NCI-H187 treated with DMSO at 0.1 percent for 48 hours (cell line): ENCODE measurements at places on chromosomes 5 and 9.

DNA sequence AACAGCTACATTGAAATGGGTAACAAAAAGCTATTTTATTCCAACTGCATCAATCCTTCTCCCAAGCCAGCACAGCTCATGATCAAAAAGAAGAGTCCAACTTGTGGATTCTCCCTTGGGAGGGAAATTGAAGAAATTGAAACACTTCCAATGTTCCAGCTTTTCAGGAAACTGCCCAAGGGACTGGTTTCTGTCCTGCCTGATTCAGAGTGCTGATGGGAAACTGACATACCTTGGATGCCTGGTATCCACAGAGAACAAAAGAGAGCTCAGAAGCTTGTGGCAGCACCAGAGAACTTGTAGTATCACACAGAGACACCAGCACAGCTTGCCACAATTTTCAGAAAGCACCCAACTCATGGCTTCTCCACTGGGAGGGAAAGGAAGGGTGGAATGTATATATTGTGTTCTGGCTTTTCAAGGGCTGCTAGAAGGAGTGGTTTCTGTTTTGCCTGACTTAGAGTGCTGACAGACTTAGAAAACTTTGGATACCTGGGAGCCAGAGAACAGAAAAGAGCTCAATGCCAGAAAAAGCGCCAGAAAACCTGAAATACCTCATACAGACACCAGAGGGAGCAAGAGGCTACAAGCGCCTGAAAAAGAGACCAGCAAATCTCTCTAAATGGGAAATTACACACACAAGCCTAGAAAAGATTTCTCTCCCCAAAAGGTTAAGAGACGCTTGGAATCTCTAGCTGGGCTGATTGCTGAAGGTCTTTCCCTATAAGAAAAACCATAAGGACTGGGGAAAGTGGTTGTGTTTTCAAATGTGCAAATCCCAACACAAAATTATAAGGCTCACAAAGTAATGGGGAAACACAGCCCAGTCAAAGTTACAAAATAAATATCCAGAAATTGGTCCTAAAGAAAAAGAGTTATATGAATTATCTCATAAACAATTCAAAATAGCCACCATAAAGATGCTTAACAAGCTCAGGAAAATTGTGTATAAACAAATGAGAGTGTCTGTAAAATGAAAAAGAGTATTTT is 178.8 kb downstream of the SPOCK1 start:
- peak; percentile 27 for DNase-seq

GRCh38 chr5:125559296-125559695 is 812.9 kb upstream of the ZNF608 start:
- DNase-seq = no peak

GRCh38 chr5:29942089-29942488 is 1251.4 kb upstream of the CDH6 start:
- DNase-seq = no peak

DNA sequence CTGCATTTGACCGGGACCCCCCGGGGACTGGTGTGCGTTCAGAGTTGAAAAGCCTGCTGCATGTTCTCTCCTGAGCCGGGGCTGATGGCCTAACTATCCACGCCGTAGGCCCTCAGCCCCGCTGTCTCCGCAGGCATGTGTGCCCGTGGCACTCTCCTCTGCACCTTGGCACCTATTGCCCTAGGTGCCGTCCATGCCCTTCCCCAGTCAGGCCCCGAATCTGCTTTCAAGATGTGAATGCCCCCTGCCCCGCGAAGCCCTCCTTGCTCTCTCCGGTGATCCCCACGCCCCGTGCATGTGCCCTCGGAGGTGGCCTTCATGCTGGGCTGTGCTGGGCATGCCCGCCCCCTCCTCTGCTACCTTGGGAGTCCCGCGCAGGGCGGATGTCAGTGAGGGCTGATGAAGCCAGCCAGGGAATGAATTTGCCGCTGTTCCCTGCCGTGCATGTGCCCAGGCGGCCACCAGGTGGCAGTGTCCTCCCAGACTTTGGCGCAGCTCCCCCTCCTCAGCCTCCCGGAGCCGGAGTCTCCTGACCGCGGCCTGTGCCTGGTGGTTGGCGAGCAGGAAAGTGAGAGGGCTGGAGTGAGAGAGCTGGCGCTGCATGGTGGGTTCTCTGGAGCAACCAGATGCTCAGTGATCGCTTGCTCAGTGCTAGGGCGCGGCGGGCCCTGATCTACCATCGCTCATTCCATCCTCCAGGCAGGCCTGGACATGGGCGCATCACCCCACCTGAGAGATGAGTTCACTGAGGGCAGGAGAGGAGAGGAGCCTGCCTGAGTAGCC is 112.9 kb upstream of the LMX1B start:
- no peak for DNase-seq

GRCh38 chr5:159549046-159549445 is 218.8 kb upstream of the IL12B start:
- no peak for DNase-seq

DNA sequence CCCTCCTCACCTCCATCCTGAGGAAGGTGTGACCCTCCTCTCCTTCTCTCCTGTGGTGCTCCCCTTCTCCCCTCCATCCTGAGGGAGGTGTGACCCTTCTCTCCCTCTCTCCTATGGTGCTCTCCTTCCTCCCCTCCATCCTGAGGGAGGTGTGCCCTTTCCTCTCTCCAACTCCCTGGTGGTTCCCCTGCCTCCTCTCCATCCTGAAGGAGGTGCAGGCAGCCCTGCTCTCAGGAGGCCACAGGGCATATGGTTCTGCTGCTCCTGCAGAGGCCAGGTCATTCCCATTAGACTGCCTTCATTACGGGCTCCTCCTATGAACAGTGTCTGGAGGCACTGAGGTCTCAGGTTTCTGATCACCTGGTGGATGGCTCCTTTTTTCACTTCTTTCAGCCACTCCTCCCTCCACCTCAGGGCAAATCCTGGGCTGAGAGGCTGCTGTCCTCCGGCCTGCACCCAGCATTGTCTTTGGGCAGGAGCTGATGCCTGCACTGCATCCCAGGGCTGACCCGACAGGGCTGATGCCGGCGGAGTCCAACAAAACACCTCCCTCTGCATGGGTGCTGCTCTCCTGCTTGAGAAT is 197.1 kb downstream of the MED10 start:
- DNase-seq = no peak

GRCh38 chr5:34586117-34586885 is 69.8 kb upstream of the RAI14 start:
- DNase-seq = no peak

- no peak for DNase-seq
Measured at GRCh38 chr9:75903785-75904360, 13.4 kb downstream of the PCSK5 start.

GRCh38 chr5:55650386-55650785 is 61.7 kb downstream of the SLC38A9 start:
- no peak for DNase-seq

DNA sequence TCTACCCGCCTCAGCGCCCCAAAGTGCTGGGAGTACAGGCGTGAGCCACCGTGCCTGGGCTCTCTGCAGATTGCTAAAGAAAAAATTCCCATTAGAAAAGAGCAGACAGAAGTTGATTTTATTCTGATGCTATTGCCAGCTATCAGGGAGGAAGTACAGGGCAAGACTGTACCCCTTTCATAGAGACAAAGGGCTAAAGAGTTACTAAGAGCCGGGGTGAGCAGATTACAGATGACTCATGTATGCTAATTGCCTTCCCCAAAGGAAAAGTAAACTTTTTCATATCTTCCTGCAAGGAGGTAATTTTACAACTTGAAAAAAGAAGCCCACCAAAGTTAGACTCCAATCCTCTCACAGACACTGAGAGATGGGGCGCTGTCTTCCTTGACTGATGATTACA is 42.3 kb upstream of the MCTP1 start:
- DNase-seq = no peak

DNA sequence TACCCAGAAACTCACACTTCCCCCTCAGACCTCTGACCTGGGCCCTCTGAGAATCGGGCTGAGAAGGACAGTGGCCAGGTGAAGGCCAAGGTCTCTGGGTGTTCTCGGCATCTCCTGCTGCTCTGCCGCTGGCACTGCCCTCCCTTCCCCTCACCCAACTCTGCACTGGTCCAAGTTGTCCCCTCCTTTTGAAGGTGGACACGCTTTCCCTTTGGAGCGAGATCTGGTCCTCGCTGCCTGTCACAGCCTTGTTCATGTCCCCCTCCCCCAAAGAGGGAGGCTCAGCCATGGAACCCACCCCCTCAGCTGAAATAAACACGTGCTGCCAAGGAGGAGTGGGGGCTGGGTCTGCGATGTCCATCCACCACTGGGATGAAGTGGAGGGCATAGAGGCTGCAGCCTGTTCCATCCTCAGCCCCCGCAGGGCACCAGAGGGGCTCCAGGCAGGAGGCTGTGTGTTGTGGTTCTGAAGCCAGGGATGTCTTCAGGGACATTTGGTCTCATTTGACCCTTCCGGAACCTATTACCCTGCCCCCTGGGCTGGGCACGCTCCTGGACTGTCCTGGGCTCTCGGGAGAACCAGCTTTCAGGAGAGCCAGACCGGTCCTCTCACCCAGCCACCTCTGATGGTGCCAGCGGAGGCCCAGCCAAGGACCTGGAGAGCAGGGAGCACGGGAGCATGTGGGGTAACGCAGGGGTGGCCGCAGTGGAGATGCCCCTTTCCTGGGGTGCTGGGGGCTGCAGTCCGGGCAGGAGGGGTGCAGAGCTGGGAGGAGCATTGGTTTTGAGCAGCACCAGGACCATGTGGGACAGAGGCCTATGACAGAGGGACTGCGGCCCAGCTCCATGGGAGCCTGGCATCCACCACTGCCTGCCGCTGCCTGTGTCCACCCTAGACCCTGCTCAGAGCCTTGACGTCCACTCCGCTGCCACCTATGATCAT is 4.7 kb upstream of the LCN2 start:
- DNase-seq = no peak
